ENCODE measurements at places on chromosomes 3 and 15.

GRCh38 chr3:140250945-140251344 is 316.0 kb downstream of the CLSTN2 start:
- DNase-seq: no peak

DNA sequence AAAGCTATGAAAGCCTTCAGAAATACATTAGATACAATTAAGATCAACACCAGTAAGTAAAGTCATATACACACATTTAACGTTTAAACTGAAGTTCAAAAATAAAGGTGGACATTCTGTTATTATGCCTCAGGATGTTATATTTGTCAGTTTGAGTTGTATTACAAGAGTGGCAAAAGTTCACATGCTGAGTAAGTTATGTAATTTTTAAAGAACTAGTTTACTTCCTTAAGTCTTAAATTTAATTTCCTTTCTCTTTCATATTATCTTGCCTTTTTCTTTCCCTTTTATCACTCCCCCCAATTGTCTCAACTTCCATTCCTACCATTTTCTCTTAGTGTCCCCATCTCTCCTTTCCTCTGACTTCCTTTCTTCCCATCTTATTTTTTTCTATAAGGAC is 4.9 kb upstream of the GPR87 start:
- no peak for DNase-seq

DNA sequence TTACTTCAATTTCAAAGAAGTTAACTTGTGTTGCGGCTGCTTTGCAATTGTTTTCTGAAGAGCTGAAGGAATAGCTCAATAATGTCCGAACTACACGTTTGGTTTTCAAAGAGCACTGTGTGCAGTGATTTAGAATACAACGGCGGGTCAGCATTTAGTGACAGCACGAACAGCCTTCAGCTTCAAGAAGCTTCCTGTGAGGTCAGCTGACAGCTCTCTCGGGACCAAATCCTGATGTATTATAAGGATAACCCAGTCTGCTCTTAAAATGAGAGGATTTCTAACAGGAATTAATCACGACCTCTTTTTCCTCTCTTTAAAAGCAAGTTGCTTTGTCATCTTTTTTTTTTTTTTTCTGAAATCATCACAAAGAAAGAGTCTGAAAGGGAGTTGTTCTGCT is 97.9 kb upstream of the UNC13C start:
- no peak for DNase-seq

DNA sequence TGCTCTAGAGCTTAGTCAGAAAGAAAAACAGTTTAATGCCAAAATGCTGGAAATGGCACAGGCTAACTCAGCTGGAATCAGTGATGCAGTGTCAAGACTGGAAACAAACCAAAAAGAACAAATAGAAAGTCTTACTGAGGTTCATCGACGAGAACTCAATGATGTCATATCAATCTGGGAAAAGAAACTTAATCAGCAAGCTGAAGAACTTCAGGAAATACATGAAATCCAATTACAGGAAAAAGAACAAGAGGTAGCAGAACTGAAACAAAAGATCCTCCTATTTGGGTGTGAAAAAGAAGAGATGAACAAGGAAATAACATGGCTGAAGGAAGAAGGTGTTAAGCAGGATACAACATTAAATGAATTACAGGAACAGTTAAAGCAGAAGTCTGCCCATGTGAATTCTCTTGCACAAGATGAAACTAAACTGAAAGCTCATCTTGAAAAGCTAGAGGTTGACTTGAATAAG is 150.5 kb upstream of the LRRFIP2 start:
- no peak for DNase-seq

- DNase-seq: no peak
These were observed 16.5 kb downstream of the DIS3L start for GRCh38 chr15:66309828-66310227.

DNA sequence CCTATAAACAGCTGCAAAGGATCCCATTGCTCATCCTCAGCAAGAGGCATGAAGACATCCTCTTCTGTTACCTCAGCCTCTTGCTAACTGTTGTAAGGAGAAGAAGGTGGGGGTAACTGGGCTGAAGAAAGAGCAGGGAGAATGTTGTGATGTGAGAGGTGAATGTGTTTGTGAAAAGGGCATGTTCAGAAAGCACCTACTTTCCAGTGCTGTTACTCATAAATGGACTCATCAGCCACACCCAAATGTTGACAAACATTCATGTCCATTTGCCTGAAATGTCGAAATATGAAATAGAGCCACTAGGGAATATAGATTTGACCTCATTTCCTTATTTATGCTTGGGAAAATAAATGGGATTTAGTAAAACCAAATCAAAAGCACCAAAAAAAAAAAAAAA is 12.6 kb downstream of the SLC24A1 start:
- DNase-seq: no peak

- DNase-seq: no peak
These were observed 34.7 kb downstream of the NIPA2 start for GRCh38 chr15:22872936-22873701.

DNA sequence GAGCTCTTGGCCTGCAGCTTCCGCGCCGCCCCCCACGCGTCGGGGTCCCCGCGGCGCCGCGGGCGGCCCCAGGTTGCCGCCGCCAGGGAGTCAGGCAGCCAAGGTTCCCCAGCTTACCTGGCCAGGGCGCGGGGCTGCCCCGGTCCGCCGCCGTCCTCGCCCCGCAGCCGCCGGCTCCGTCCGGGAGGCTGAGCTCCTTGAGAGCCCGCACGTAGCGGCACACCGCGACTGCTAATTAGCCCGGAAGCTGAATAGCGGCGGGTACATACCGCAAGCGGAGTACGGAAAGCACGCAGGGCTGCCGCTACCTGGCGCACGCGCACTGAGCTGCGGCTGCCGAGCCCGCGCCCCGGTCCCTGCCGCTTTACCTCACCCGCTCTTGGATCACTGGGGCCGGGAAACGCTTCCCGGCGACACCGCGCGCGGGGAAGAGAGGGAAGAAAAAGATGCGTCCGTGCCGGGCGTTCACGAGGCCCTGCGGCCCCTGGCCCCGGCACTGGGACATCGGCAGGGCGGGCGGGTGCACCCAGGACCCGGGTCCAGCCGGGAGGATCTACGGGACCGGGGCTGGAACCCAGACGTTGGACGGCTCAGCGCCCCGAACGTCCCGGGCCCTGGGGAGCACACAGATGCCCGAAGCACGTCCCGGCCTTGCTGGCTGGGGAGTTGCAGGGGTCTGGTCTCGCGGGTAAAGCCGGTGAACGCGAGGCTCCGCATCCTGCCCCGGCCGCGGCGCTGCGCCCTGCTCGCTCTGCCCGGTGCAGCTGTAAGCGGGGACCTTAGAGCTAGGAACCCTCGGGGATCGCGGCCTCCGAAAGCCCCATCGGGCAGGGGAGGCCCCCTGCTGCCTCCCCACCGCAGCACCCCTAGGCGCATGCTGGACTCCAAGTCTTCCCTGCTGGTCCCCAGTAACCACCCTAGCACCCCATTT is at the start of gene GOLGA8B:
GOLGA8B (minus strand) TSS at position 253 of the 931 bp plus-strand sequence. CDS start 47,739 bp downstream, outside the sequence.
- DNase-seq: peak; percentile 87

GRCh38 chr3:72255191-72255590 is 470.2 kb upstream of the PROK2 start:
- DNase-seq: no peak

DNA sequence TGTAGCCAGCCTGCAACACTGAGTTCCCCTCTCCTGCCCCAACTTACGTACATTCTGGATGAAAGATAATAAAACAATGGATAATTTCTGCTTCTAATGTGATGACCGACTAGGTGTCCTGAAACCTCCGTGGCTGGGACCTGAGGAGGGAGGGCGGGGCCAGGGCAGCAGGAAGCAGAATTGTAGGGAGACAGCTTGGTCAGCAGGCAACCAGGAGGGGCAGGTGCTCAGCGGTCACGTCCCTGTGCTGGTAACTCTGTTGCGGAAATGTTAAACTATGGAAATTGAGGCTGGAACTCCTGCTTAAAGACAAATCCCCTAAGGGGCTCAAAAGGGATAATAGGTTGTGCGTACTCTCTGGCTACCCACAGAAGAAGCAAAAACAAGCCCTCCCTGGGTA is 30.4 kb downstream of the SLC6A20 start:
- no peak for DNase-seq

DNA sequence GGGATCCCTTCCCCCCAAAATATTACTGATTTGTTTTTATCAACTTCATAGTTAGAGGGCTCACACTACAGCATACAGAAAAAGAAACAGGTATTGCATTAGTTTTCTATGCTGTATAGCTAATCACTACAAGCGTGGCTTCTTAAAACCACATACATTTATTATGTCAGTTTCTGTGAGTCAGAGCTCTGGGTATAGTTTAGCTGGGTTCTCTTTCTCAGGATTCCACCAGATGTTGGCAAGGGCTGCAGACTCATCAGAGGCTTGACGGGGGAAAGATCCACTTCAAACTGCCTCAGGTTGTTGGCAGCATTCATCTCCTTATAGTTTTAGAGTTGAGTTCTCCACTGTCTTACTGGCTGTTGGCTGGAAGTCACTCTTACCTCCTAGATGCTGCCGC is 328.0 kb downstream of the NLGN1 start:
- no peak for DNase-seq

DNA sequence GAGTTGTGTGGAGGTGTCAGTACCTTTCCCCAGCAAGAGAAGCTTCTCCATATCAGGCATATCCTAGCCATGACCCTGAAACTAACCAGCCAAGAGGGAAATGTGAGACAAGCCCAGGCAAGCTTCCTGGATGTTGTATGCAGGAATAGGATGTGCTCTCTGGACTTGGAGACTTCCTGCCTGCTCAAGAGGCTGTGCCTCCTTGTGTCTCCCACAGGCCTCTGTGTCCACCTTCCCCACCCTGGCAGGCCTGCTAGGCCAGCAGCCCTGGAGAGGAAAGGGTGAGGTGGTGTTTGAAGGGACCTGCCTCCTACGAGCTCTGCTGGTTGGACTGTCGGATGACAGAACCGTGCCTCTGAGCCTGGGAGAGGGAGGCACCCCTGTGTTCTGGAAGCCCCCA is 2.1 kb upstream of the DYNLT2B start:
- DNase-seq: no peak

DNA sequence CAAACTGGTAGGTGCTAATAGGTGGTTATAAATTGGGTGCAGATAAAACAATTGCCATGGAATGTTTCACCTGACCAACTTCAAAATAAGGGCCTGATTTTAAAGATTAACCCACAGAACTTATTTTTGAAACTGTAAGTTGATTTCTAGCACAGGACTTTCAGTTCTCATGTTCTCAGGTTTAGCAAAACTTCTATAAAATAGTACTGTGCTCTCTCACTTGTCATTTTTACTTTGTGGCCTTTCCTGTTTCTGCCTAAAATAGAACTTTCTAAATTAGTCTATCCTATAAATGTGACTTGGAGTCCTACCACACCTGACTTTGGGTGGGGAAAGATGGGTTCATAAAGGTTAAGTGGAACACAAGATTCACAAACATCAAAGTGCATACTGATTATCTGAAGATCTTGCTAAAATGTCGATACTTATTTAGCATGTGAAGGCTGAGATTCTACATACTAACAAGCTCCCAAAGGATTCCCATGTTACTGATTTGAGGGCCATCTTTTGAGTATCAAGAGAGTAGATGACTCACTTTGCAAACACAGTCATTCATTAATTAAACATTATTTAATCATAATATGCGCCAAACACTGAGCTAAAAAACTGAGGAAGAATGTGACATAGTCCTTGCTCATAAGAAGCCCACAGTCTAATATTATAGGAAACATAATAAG is 38.6 kb downstream of the BTLA start:
- DNase-seq: no peak

DNA sequence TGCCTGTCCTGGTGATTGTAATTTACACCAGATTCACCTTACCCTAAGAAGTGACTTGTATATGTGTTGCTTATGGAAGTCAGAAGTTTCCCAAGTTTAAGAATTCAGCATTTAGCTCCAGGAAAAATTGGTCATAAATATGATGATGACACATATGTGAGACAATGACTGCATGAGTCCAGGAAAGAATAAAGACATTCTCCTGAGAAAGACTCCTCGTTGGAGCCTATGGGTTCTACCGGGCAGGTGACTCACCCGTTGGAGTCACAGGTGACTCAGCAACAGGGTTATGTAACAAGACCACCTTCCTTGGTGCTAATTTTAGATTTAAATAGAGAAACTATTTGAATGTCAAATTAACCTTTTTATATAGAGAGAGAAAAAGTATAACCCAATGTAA is 662.4 kb downstream of the FHIT start:
- DNase-seq: no peak

- no peak for DNase-seq
These were observed 98.7 kb downstream of the KCNMB2 start for GRCh38 chr3:178634975-178635374.

DNA sequence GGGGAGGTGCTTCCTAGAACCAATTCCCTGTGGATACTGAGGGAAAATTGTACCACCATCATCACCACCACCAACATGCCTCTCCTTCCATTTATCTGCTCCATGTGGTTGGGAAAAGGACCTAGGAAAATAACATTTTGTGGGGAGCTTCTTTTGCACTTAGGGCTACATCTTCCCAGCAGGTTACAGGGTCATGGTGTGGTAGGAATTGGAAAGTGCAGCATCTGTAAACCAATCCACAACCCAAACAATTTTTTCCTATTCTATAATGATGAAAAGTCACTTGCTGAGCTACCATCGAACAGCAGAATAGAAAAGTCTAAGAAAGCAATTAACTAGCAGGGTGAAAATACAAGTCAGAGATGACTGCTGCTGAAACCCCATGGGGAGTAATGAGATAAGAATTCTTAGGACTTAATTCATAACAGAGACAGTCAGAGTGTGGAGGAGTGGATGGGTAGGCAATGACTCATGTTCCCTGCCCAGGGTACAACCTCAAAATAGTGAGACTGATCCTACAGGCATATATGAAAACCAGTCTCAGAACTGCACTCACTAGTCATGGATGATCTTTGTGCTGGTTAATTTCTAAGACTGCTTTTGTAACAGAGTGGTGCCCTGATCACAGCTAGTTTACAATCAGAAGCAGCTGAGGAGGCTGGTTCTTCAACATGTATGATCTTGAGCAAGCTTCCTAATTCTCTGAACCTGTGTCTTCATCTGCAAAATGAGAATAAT is 38.1 kb upstream of the LEKR1 start:
- peak; percentile 60 for DNase-seq
